Kasumi-1 (cell line): ENCODE measurements at places on chromosomes 6 and 20.

GRCh38 chr20:40156600-40157317 is 532.3 kb downstream of the MAFB start:
- DNase-seq = no peak

- no peak for DNase-seq
Observed at GRCh38 chr20:57695012-57695411, 14.8 kb downstream of the PMEPA1 start.

DNA sequence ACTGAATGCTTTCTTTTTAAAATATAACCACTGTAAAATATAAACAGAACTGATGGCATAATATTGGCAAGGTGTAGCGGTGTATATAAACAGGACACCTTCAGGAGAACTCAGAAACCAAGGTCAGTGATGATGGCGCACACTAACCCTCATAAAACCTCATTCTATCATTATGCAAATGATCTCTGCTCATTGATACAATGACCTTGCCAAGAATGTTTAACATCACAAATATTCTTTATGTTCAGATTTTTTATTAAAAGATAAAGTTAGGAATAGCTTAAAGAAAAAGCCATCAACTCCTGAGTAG is 48.6 kb upstream of the DST start:
- DNase-seq = no peak

GRCh38 chr6:164665328-164665727 is 644.1 kb downstream of the C6orf118 start:
- DNase-seq = no peak

- no peak for DNase-seq
Observed at GRCh38 chr6:53095270-53095669, 30.1 kb downstream of the FBXO9 start.

GRCh38 chr6:2611092-2611491 is 139.6 kb downstream of the MYLK4 start:
- DNase-seq = no peak

DNA sequence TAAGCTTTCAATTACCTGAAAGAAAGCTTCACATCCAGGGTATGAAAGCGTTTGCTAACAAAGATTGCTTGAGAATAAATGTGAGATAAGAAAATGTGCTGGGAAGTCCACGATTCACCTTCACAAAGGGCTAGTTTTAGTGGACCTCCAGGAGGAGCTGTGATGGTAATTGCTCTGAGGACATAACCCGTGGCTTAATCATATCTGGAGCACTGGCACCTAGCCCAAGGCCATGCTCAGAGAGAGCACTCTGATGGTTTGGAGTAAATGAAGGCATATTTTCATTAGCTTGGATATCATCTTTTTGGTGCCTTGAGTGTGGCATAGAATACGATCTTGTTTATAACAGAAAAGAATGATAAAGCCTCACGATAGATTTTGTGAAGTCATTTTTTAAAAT is 46.9 kb upstream of the BACH2 start:
- no peak for DNase-seq
